IPS-NIHi11 (cell line): ENCODE measurements at places on chromosomes 5 and 9.

GRCh38 chr9:96160168-96160567 is 141.8 kb downstream of the HSD17B3 start:
- no peak for DNase-seq

DNA sequence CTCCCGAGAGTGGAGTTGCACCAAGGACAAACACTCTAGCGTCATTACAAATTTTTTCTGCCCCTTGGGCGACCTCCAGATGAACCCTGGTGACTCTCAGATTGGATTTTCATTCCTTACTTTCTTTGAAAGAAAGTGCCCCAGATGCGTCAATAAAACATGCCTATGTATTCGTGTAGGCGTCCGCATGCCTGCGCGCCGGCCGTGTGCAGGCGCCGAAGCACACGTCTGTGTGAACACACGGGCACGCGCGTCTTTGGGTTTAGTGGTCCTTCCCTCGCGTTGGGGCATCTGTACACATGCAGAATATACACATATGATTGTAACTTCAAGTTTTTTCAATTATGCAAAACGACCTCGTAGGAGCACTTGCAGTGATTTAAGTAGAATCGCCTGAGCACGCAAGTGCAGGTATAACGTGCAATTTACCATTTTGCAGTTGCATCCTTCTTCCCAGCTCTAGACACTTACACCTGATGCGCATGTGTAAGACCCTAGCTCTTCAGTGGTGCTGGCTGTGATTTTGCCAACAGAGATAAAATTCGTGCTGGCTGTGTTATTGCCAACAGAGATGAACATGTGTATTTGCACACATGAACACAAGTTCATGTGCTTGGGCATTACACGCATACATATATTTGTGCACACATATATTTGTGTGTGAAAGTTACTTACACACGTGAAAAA is 1.9 kb upstream of the LHX2 start:
- DNase-seq, result no peak

- DNase-seq, result no peak
Measured at GRCh38 chr5:132103332-132103951, 29.9 kb downstream of the CSF2 start.

- DNase-seq, result no peak
Measured at GRCh38 chr5:173733831-173734501, 117.5 kb upstream of the BOD1 start.

DNA sequence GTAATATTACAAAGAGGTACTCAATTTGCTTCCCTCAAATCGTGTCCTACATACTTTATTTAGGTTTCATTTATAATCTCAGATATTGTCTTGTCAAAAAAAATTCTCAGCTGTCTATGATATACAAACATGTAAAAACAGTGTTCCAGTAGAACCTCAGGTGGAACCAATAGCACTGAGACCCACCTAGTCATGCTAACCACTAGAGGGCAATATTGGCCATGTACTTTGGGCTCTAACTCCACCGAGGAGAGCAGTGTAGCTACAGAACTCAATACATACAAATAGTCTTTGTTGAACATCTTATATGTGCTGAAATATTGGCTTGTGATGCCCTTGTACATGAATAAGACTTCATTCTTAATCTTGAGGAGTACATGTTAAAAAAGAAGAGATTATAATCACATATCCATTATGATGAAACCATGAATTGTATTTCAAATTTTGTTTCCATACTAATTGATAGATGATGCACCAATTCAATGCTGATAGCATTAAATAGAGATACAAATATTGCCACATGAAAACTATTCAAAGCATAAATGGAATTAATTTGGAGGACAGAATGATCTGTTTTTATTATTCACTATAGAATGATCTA is 71.2 kb upstream of the CNTLN start:
- DNase-seq, result peak; percentile 55

DNA sequence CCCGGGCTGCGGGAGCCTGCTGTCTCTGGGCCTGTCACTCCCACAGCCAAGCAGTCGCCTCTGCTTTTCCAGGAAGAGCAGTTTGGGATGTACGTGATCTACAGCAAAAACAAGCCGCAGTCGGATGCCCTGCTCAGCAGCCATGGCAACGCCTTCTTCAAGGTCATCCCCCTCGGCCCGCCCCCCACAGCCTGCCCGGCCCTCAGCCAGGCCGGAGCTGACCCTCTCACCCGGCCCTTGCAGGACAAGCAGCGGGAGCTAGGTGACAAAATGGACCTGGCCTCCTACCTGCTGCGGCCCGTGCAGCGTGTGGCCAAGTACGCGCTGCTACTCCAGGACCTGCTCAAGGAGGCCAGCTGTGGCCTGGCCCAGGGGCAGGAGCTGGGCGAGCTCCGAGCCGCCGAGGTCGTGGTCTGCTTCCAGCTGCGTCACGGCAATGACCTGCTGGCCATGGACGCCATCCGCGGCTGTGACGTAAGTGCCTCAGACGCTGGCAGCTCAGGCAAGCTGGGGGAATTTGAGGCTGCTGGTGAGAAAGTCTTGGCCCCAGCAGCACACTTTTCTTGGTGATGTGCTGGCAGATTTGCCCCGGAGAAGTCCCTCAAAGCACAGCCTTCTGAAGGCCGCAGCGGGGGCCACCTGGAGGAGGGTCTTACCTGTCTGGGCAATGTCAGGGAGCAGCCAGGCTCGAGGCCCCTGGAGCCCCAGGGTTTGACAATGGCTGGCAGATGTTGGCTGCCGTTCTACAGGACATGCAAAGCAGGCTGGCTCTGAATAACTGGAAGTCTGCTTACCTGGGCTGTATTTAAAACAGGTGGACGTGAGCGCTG is 20.1 kb upstream of the LRRC14B start:
- DNase-seq, result no peak

GRCh38 chr5:131277875-131278740 is 14.3 kb downstream of the CDC42SE2 start:
- no peak for DNase-seq

- DNase-seq, result no peak
Measured at GRCh38 chr5:119187776-119188529, 117.1 kb downstream of the DMXL1 start.

- no peak for DNase-seq
Measured at GRCh38 chr5:104951829-104952228, 1389.2 kb upstream of the NUDT12 start.

DNA sequence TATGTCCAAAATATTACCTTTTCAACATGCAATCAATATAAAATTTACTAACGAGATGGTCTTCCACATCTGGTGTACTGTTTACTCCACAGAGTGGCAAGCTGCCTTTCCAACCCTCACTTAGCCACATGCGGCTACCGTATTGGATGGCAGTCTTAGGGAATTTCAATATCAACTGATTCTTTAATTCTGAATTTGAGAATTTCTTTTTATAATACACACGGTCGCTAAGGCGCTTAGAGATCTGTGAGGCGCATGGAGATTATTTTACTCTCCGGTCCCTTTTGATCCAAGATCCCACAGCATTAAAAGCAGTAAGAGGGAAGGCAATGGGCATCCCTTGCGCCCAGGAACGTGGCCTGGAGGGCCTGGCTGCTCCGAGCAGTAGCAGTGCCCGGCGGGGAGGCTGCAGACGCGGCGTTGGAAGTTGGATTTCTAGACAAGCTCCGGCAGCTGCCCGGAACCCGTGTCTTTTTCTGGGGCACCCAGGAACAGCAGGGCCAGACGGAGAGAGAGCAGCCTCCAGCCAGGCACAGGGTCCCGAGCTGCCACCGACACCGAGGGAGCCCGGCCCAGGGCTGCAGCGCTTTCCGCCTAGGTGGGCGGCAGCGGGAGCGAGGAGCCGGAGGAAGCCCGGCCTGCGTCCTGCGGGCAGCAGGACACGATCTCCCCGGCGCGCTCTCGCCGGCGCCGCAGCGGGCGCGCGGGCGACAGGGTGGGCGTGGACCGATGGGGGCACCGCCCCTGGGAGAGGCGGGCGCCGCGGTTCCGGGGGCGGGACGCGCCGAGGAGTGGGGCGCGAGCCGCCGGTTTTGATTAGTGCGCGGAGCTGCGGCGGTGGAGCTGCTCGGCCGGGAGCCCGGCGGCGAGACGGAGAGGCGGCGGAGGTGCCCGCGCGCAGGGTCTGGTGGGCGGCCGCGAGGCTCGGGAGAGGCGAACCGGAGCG is at the start of gene UGCG:
UGCG (plus strand) TSS at position 819 of the 946 bp plus-strand sequence. CDS start 402 bp downstream, outside the sequence.
- DNase-seq, result peak; percentile 98

- DNase-seq, result peak; percentile 49
Measured at GRCh38 chr9:131111854-131112311, 13.5 kb upstream of the NUP214 start.

DNA sequence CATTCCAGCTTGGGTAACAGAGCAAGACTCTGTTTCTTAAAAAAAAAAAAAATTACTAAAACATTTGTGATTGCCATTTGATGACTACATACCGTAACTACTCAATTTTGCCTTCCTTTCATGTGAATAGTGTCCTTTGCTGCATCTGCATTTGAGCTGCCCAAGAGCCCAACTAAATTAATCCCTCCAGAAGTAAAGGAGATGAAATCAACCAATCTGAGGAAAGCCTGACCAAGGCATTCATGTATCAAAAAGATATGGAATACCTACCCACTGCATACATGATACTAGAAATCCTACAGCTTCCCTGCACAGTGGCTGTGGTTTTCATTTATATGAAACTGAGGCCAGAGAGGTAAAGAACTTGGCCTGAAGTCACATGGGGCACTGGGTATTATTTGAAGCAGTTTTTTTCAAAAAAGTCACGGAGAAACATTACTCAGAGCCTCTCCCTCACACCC is 177.5 kb downstream of the AOPEP start:
- no peak for DNase-seq

- no peak for DNase-seq
Measured at GRCh38 chr9:127530206-127530941, 79.1 kb downstream of the LRSAM1 start.

DNA sequence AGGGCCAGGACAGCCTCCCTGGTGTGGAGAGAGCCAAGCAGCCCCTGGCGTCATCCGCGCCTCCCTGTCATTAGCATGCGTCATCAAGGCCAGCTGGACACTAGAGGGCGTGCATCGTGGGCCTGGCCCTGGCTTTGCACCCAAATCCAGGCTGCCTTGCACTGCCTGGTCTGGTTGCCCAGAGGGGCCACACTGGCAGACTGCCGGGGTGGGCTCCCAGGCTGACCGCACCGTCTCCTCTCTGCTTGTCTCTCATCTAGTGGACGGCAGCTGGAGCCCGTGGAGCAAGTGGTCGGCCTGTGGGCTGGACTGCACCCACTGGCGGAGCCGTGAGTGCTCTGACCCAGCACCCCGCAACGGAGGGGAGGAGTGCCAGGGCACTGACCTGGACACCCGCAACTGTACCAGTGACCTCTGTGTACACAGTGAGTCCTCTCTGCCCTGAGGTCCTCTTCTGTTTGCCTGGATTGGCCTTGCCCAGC is 29.0 kb downstream of the HK3 start:
- DNase-seq, result peak; percentile 91

DNA sequence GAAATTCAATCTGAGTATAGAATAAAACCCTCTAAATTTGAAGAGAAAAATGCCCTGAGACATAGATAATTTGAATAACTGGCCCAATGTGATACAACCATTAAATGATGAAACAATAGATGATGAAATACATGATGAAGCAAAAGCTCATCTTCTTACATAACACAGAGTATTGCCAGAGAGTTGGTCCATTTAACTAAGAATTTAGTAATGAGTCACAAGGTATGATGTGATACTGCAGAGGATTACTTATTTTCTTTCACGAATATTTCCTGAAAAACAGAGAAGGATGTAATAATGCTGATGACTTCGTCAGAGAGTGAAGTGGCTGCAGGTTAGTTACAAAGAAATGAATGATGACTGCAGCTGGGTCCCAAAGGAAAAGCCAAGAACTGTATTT is 379.3 kb downstream of the CDH12 start:
- no peak for DNase-seq

- peak; percentile 68 for DNase-seq
Measured at GRCh38 chr9:131872006-131872405, 132.1 kb upstream of the RAPGEF1 start.

- no peak for DNase-seq
Measured at GRCh38 chr5:178514851-178515418, 75.3 kb downstream of the COL23A1 start.

- DNase-seq, result no peak
Measured at GRCh38 chr5:33931136-33931535, 5.0 kb upstream of the RXFP3 start.

- DNase-seq, result no peak
Measured at GRCh38 chr5:180027459-180028089, 44.0 kb downstream of the RNF130 start.

DNA sequence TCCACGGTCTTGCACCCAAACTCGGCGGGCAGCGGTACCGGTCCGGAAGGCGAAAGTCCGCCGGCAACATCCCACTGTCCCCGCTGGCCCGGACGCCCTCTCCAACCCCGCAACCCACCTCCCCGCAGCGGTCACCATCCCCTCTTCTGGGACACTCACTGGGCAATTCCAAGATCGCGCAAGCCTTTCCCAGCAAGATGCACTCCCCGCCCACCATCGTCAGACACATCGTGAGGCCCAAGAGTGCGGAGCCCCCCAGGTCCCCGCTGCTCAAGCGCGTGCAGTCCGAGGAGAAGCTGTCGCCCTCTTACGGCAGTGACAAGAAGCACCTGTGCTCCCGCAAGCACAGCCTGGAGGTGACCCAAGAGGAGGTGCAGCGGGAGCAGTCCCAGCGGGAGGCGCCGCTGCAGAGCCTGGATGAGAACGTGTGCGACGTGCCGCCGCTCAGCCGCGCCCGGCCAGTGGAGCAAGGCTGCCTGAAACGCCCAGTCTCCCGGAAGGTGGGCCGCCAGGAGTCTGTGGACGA is 33.3 kb downstream of the CD180 start:
- DNase-seq, result no peak

GRCh38 chr5:119694284-119694683 is 64.9 kb downstream of the FAM170A start:
- no peak for DNase-seq

GRCh38 chr5:143244000-143244736 is 159.3 kb downstream of the NR3C1 start:
- DNase-seq, result peak; percentile 43

GRCh38 chr5:32129074-32129598 is 45.0 kb downstream of the GOLPH3 start:
- no peak for DNase-seq

- no peak for DNase-seq
Measured at GRCh38 chr9:115121181-115121580, 3.2 kb upstream of the TNC start.

GRCh38 chr9:88995627-88996026 is 4.4 kb downstream of the S1PR3 start:
- DNase-seq, result no peak

DNA sequence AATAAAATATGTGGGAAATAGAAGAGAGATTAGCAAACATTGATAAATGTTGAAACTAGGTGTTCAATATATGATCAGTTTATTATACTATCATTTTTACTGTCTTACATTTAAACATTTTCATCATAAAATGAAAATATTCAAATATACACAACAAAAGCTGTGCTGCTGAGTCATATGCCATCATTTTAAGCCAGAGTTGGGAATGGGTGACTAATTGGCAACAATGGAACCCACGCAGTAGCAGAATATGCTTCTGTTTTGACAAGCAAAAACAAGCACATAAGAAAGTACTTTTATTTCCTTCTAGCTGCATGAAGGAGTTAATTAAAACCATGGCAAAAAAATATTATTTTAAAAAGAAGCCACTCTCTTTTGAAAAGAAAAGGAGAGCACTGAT is 340.0 kb upstream of the EDIL3 start:
- no peak for DNase-seq

GRCh38 chr5:31751610-31752009 is 112.7 kb downstream of the PDZD2 start:
- no peak for DNase-seq
